PC-3 (cell line): ENCODE measurements at places on chromosomes 5 and 9. TPM values are rescaled to one million over a fixed set of nuclear protein-coding genes. Genes with fewer than 3 reads are reported as not detected.

Gene ADAMTS16
- 1.7 and 2.0 TPM in 2 replicates for total RNA-seq

Gene GRM6
- not detected in 2 replicates for total RNA-seq

Gene MOB3B
- 2.6 TPM in 2 replicates for total RNA-seq

Gene PAXX
- 113 and 137 TPM in 2 replicates for total RNA-seq

Gene SYK
- total RNA-seq, result 12.9 and 14.6 TPM in 2 replicates

Gene PCDHA1
- not detected in 2 replicates for total RNA-seq

Gene TNFSF8
- not detected in 2 replicates for total RNA-seq

Gene CFAP77
- total RNA-seq, result 0.11 TPM in 1 of 2 replicates, not detected in the other

Gene HSPB3
- total RNA-seq, result not detected in 2 replicates

Gene RANBP17
- 6.0 and 19.3 TPM in 2 replicates for total RNA-seq

Gene STK32A
- total RNA-seq, result 0.92 and 6.8 TPM in 2 replicates

Gene FBXW2
- total RNA-seq, result 25.0 and 30.5 TPM in 2 replicates

Gene PCDHGC3
- total RNA-seq, result 0.35 and 2.1 TPM in 2 replicates

Gene PCDHGA12
- 0.11 and 0.52 TPM in 2 replicates for total RNA-seq

Gene WDR38
- total RNA-seq, result not detected in 2 replicates

Gene PCDHB5
- total RNA-seq, result 0.12 and 0.69 TPM in 2 replicates

Gene TAF11L10
- total RNA-seq, result not detected in 2 replicates

Gene THBS4
- 0.29 TPM in 1 of 2 replicates, not detected in the other for total RNA-seq

Gene IFNK
- not detected in 2 replicates for total RNA-seq

Gene FAM151B
- 1.7 and 2.3 TPM in 2 replicates for total RNA-seq

Gene ECM2
- 0.29 TPM in 1 of 2 replicates, not detected in the other for total RNA-seq

Gene OTP
- total RNA-seq, result not detected in 2 replicates

Gene KLHL3
- total RNA-seq, result 2.9 and 4.0 TPM in 2 replicates

Gene CEL
- 0.46 and 0.47 TPM in 2 replicates for total RNA-seq

Gene SCGB3A1
- total RNA-seq, result not detected in 2 replicates

Gene CEP78
- 35.2 and 52.5 TPM in 2 replicates for total RNA-seq

Gene MPDZ
- total RNA-seq, result 6.1 and 7.3 TPM in 2 replicates

Gene UBE2QL1
- 7.4 and 8.8 TPM in 2 replicates for total RNA-seq

Gene KLF4
- total RNA-seq, result 38.8 and 55.1 TPM in 2 replicates
